ENCODE measurements at places on chromosomes 3 and 15.

- DNase-seq, result no peak
These were observed 16.3 kb upstream of the DOCK3 start for GRCh38 chr3:50658416-50658815.

- DNase-seq, result no peak
These were observed 310.2 kb downstream of the SLC9A9 start for GRCh38 chr3:143538061-143538460.

DNA sequence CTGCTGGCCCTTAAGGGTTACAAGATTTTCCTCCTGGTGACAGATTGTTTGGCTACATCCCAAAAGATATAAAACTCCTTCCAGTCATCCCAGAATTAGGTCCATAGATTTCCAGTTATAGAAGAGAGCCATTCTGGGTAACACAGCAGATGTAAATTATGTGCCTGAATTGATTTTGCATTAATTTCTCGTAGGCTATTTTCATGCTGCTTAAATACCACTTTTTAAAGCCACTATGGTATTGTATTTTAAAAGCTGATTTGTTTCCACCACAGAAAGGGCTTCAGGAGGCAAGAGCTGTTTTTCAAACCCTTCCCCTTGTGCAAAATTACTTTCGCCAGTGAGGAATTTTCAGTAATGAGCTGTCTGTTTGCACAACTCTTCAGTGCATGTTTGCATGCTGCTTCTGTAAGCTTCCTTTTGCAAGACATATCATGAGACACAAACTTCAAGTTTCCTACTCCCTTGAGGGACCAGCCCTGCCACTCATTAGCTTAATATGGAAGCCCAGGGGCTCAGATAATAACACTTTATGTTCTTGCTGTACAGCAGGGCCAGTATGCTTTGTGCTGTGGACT lies 105.4 kb upstream of the TNIK start:
- no peak for DNase-seq

GRCh38 chr3:119625451-119626153 lies 27.9 kb downstream of the PLA1A start:
- DNase-seq, result no peak

GRCh38 chr3:53544357-53544756 lies 49.9 kb downstream of the CACNA1D start:
- no peak for DNase-seq

DNA sequence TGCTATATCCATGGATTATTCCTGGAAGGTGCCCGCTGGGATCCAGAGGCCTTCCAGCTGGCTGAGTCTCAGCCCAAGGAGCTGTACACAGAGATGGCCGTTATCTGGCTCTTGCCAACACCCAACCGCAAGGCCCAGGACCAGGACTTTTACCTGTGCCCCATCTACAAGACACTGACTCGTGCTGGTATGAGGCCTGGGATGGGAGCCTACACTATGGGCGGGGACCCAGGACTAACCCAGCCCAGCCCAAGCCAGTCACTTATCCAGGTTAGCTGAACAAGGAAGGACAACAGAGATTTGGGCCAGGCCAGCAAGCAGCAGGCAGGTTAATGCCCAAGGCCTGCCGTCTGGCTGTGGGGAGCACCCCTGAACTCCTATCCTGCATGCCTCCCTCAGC lies 45.3 kb downstream of the SEMA3G start:
- no peak for DNase-seq

DNA sequence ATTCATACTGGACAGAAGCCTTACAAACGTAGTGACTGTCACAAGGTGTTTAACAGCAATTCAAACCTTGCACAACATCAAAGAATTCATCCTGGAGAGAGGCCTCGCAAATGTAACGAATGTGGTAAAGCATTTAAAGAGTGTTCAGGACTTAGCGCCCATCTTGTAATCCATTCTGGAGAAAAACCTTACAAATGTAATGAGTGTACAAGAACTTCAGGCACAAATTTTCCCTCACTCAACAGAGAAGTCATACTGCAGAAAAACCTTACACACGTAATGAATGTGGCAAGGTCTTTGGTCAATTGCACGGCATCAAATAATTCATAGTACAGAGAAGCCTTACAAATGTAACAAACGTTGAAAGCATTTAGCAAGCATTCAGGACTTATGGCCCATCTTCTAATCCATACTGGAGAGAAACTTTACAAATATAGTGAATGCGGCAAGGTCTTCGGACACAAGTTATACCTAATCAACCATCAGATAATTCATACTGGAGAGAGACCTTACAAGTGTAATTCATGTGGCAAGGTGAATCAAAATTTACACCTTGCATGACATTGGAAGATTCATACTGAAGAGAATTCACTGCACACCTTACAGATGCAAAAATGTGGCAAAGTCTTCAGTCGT lies 27.5 kb downstream of the SPCS1 start:
- no peak for DNase-seq

- DNase-seq, result no peak
These were observed 439.8 kb upstream of the ARRDC4 start for GRCh38 chr15:97520689-97521088.

DNA sequence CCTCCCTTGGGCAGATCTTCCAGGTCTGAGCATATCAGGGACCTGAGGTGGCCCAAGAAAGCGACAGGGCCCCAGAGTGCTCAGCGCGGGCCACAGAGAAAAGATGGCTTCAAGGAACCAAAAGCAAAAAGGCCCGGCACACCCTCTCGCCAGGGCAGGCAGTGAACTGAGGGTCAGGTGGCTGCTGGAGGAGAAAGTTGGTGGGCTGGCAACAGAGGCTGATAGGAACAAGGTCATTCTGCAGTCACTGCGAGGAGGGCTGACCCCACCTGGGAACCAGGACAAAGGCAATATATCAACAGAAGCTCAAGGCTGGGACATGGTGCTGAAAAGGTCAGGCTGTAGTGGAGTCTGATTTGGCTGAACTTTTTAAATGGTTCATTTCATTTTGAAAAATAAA lies 2.8 kb upstream of the ACSBG1 start:
- no peak for DNase-seq

DNA sequence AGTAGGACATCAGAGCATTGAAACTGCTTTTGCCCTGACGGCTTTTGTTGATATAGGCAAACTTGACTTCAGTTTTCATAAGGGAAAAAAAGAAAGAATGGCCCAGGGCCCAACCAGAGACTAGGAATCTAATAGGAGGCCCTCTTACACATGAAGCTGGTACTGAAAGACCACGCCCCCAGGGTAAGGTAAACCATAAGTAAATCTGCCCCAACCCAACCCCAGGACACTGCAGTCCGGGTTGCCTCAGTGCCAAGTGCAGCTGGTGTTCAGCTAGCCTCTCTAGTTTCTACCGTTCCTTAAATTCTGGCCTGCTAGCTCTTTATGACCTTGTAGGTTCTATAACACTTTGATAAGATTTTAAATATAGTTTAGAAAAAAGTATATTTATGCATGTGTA lies 136.7 kb downstream of the AQP9 start:
- DNase-seq, result no peak

DNA sequence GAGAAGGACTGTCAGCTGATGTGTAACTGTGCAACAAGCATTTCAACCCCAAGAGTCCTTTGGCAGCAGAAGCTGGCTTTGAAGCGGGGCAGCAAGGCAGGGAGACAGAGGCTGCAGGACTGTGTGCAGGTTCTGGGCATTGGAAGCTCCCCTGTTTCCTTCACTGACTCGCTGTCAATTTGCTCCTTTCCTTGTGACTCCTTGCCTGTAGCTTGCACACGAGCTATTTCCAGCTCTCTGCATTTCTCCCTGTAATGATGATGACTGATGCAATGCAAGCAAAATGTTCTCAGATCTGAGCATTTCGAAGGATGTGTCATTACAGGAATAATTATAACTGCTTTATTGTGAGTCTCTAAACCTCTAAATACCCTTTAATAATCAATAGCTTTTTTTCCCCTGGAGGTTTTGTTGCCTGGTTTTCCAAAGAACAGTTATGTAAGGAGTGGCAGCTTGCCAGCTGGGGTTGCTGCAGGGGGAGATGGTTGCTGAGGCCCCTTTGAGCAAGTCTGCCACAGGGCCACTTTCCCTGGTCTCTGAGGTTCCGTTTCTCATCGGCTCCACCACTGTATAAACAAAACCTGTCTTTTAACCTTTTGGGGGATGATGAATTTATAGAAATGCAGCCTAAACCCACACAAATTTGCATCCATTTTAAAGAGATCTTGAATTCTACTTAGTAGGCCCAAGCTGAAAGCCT lies 2.8 kb downstream of the APOD start:
- DNase-seq, result no peak

All from activated CD8-positive, alpha-beta memory T cell treated with anti-CD3 and anti-CD28 coated beads, Interleukin-2, amount 50 U/mL, for 4 hours (primary cell).